ENCODE measurements at places on chromosomes 2 and 18.

- no peak for DNase-seq
These were observed 290.2 kb downstream of the PRKCE start for GRCh38 chr2:45941531-45942236.

- DNase-seq, result peak; percentile 23
These were observed 134.7 kb downstream of the PXDN start for GRCh38 chr2:1609485-1610095.

GRCh38 chr2:206531996-206532543 is 88.7 kb downstream of the ADAM23 start:
- no peak for DNase-seq

DNA sequence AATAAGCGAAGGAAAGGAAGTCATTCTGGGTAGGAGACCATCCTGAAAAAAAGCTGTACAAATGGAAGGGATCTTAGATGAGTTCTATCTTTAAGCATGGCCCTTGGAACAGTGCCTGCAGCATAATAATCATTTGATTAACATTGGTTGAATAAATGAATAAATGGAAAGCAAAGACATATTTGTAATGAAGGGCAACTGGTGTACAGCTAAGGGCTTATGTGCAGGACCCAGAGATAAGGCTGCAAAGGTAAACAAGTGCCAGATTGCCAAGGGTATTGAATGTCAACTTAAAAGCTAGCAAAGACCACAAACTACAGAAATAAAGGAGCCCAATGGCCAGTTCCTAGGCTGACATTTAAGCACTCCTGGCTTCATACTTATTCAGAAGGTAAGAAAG is 19.4 kb downstream of the IMMT start:
- no peak for DNase-seq

DNA sequence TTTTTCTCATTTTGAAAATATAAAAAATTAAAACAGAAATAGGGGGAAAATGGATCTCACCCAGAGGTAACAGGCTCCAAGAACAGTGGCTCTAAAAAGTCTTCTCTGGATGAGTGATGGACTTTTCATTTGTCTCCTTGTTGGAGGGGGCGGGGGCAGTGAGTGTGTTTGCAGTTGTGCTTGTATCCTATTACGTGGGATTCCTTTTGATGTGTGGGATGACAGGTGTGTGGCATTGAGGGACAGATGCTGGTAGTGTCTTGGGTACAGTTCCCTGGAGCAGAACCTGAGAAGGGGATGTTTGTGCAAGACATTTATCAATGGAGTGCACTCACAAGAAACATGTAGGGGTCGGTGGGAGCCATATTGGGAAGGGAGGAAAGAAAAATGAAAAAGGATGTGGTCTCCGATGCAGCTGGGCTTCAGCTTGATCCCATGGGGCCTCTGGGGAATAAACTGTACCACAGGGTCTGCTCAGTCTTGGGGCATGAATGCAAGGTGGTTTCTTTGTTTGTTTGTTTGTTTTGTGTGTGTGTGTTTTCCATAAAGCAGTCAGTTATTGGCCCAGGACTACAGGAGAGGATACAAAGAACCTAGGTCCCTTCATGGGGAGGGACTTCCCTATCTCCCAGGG is 120.0 kb upstream of the SLC35G4 start:
- DNase-seq, result no peak

GRCh38 chr2:46829231-46829995 is 86.2 kb downstream of the MCFD2 start:
- no peak for DNase-seq

- no peak for DNase-seq
These were observed 516.6 kb upstream of the NXPH2 start for GRCh38 chr2:139296672-139297209.

DNA sequence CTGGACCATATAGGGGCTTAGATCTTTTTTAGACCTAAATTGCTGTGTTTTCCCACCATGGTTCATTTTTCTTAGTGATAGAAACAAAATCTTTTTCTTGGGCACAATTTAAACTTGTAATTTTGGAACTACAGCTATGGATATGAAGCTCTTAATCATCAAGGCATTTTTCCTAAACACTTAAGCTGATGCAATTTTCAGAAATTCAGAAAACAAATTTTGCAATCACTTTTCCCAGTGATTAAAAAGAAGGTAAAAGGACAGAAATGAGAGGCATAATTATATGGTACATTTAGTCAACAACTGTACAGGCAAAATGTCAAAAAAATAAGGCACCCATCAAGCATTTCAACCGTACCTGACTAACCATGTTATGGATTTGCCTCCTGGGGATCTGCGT is 665.4 kb downstream of the XIRP2 start:
- DNase-seq, result no peak

DNA sequence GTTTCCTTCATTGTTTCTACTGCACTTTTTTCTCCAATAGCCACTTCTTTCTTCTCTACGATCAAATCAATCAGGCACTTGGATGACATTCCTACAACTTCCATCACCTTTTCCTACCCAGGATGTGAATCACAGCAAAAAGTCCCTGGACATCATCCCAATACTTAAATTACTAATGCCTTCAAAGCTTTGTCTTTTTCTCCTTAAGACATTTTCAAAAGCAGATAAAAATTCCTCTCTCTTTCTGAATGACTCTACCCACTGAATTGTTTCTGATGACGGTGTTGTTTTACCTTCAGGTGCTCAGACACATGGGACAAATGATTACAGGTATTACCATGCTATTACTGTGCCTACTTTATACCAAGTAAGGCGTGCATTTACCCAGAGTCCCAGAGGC is 500.9 kb downstream of the FBXO15 start:
- DNase-seq, result no peak

- DNase-seq, result no peak
These were observed 52.5 kb downstream of the SATB2 start for GRCh38 chr2:199405241-199405640.

DNA sequence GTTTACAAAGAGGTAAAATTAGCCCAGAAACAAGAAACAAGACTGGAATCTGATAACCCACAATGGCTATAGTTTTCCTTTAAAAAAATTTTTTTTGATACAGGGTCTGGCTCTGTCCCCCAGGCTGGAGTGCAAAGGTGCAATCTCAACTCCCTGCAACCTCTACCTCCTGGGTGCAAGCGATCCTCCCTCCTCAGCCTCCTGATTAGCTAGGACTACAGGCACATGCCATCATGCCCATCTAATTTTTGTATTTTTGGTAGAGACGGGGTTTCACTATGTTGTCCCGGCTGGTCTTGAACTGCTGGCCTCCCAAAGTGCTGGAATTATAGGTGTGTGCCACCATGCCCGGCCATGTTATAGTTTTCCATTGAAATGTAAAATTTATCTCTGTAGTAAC is 12.3 kb upstream of the PARD6G start:
- no peak for DNase-seq

DNA sequence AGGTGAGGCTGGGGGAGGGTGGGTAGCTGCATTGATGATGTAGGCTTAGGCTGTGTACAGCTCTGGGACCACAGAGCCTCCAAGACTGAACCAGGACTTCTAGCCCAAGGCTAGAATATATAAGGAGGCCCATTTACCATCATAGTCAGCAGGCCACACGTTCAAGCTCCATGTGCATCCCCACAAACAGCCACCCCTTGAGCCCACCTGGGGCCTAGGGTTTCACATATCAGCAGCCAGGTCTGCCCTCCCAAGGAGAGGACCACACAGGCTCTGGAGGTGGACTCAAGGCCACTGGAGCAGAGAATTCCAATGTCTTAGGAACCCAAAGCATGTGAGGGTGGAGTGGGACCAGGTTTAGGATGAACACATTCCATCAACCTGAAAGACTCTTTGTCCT is 230.5 kb downstream of the TTC32 start:
- no peak for DNase-seq

DNA sequence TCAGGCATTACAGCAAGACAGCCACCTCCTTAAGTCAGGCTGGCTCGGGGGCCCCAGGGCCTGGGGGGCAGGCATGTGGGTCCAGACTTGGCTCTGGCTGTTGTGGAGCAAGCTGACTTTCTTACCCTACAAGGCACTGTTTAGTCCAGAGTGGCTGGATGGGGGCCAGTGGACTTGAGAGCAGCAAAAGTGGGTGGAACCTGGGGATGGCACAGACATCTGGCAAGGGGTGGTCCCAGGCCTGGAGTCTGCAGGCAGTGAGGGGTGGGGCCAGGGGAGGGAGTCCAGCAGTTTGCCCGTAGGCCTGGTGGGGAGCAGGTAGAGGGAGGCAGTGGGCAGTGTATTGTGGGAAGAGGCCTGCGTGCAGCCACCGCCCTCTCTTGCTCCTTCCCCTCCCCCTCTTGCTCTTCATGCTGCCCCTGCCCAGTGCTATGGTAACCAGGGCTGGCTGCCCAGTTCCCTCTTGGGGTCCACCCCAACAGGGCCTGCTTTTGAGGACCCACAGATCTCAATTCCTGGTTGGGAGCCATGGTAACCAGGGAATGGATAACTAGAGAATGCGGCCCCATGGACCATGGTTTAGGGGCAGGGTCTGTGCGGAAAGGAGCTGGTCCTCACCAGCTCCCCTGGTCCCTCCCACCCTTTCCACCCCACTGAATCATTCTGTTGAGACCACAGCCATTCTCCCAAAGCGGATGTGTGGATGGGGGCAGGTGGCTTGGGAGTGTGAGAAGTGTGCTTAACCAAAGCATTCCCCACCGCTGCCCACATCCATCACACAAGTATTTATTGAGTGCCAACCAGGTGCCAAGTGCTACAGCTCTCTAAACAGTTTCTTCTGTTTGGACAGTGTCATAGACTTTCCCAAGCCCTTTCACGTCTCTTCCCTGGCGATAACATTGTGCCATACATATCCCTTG is 19.3 kb downstream of the SPEG start:
- DNase-seq, result peak; percentile 87

GRCh38 chr18:49901862-49902340 is 88.6 kb upstream of the ACAA2 start:
- DNase-seq, result no peak

- DNase-seq, result no peak
These were observed 57.9 kb upstream of the EPAS1 start for GRCh38 chr2:46239175-46239846.

GRCh38 chr2:26631401-26632170 is 9.6 kb downstream of the CIB4 start:
- DNase-seq, result no peak

- no peak for DNase-seq
These were observed 1499.0 kb upstream of the TMEFF2 start for GRCh38 chr2:193693758-193694157.

DNA sequence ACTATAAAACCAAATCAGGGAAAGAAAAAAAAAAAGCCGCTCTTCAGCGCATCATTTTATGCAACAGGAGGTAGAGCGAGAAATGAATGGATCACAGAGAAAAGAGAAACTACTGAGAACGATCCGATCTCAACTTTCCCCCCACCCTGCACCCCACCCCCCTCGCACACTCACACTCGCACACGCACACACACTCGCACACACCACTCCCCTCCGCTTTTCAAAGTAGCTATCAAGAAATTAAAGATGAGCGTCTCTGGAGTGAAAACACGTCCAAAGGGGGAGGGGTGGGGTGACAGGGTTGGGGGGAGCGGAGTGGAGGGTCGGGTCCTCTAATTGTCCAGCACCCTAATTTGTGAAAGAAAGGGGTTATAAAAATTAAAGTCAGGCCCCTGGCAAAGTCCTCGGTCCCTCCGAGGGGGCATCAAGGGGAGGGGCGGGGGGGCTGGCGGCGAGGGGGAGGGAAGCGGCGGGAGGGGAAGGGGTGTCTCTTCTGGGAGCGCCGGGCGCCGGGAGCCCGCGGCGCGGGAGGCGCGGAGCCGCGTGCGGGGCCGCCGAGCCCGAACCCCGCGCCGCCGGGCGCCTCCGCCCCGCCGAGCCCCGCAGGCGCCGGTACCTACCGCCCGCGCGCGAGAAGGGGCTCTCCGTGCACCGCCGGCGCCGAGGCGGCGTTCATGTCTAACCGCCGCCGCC is 428 bp downstream of the TCF4 start:
- DNase-seq, result peak; percentile 40

DNA sequence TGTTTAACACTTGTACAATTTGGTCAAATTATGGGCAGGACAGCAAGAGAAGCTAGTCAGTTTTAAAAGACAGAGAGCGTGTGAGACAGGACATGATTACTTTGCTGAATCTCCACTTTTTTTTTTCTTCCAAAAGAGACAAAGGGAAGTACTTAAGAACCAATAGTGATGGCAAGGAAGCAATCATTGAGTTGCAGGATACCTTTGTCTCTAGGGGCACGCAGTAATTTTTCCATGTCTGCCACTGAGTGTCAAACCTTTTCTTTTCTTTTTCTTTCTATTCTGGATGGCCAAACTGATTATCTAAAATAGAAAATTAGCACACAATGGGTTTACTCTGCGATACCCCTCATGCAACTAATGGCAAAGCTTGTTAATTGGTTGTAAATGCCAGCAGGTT is 533.0 kb downstream of the PLCL1 start:
- no peak for DNase-seq

DNA sequence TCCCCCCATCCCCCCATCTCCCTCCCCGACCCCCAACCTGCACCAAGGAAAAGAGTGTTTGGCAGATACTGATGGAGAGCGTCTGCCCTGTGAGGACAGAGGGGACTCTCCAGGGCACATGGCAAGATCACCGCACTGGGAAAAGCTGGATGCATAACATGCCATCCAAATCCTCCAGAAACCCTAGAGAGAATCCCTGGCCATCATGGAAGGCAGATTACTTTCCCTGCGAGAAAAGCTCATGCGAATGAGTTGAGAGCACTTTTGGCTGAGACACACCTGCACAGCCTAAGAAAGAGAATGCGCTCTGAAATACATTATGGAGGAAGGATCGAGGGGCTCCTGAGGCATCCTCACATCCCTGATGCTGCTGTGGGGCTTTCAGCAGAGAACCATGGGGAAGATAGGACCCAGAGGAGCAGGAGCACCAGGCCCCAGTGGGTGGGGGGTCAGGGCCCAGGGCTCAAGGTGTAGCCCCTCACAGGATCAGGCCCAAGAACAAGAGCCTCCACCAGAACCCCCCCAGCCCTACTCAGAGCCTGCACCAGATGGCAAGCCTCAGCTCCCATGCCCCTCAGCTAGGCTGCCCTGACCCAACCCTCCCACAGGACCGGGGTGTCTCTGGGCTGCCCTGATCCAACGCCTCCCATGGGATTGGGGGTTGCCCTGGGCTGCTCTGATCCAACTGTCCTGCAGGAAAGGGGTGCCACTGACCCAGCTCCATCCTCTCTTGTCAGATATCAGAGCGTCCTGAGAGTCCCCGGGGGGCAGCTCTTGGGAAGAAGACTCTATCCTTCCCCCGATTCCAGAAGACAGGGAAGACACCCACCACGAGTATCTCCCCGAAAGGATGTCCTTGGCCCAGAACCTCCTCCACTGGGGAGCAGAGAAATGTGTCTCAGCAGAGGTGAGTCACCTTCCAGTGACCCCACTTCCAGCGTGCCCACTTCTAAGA is 153.4 kb downstream of the NDUFA10 start:
- DNase-seq, result no peak

All from Right ventricle myocardium superior (tissue), 1 donor.